Gastroesophageal sphincter (tissue), 4 donors: ENCODE measurements at places on chromosomes 1 and 21.

DNA sequence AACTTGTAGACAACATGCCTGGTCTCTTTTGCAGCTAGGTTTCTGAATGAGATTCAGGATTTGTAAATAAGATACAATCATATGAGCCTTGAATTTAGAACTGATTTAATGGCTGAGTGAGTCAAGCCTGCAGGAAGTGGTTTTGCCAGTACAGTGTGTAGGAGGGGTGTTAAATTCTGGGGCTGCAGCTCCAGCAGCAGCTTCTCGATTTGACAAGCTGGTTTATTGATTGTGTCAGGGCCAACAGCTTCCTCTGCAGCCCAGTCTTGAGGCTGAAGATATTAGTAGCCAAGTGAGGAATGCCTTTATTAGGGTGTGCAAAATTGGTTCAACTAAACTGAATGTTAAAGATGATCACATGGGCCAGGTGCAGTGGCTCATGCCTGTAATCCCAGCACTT, 11.5 kb upstream of the PLA2G5 start:
- ATAC-seq: no peak

DNA sequence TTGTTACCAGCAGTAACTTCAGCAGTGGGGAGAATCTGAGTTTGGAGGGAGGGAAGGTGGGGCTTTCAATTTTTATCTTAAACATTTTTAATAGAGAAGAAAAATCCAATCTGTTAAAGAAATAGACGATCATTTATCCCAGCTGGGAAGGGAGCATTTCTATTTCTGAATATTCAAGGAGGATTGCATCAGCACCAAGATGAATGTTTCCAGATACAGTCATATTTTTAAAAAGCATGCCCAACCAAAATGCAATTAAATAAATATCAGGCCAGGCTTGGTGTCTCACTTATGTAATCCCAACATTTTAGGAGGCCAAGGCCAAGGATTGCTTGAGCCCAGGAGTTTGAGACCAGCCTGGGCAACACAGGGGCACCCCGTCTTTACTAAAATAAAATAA, 1.7 kb upstream of the ATP1A4 start:
- no peak for ATAC-seq

- ATAC-seq: no peak
These were observed 90.2 kb downstream of the ESRRG start for GRCh38 chr1:216632980-216633379.

- ATAC-seq: no peak
These were observed 73.0 kb downstream of the CCDC18 start for GRCh38 chr1:93253516-93253915.

- no peak for ATAC-seq
These were observed 144.5 kb downstream of the TTLL7 start for GRCh38 chr1:83854456-83854855.

GRCh38 chr21:37196847-37197246, 70.3 kb downstream of the VPS26C start:
- ATAC-seq: no peak

GRCh38 chr1:119981986-119982815, 85.9 kb upstream of the ADAM30 start:
- no peak for ATAC-seq

GRCh38 chr1:109490934-109491302, 3.0 kb upstream of the CYB561D1 start:
- no peak for ATAC-seq

- ATAC-seq: no peak
These were observed at the start of gene TSPEAR for GRCh38 chr21:44711327-44712202. Gene TSPEAR, minus strand, starts transcription at chr21:44711572. Its CDS starts 58 bp downstream, at chr21:44711514.

DNA sequence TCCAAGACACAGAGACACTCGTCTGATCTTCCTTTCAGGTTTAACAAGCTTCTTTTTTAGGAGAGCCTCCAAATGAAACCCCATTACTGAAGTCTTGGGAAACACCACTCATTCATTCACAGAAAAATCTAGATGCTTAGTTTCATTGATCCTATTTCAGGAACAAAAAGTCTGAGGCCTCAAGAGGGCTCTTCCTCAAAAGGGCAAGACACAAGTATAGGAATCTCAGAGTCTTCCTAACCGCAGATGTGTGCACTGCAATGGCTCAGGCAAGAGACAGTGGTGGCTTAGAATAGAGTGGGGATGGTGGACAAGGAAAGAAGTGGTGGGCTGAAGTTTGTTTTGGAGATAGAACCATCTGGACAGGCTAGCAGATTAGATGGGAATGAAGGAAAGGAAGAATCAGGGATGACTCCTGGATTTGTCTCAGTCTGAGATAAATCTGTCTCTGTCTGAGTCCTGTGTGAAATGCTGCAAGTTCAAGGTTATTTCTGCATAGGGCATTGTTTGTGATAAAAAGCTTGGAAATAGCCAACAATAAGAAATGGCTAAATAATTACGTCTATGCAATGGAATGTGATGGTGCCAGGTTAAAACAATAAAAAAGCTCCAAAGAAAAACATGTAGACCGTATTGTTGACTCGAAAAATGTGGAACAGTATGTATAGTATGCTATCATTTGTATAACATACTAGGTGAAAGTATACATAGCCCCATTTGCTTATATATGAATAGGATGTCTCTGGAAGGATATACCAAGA, 8.9 kb upstream of the CTSE start:
- no peak for ATAC-seq

- ATAC-seq: no peak
These were observed 31.8 kb upstream of the ENO1 start for GRCh38 chr1:8910331-8910730.

- no peak for ATAC-seq
These were observed 10.7 kb downstream of the LEPR start for GRCh38 chr1:65431111-65431705.

DNA sequence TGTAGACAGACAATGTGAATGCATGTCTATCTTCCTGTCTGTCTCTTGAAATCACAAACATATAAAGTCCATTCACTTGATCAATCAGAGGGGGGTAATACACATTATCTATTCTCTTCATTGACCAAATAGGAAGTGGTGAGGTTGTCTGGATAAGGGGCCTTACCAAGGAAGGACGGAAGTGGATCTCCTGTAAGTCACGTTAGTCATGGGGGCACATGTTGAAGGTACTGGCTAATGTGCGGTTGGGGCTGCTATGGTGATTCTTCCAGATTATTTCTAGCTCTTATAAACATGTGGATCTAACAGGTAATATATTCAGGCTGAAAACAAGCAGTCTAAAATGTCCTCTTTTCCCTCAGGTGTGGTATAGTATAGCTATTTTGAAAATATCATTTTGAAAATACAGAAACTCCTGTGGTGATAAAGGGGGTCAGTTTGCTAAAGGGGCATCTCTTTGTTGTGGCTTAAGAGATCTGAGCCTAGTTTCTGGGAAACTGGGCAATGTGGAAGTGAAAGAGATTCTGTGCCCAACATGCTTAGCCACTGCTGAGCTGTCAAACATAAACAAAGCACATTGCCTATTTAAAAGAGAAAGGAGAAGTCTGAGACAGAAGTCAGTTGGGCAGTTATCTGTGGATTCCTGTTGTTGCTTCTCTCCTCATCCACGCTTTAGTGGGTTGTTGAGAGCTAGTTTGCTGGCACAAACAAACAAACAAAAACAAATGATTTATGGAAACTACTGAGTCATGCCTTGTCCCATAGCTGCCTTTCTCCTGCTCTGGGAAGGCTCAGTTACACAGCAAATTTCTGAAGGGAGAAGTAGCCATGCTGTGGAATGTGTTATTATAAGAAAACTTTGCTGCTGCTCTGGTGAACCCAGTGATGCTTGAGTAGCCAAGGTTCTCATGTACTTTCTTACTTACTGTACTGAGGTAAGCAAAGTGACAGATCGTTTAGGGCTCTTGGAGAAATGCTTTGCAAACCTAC, 166.9 kb downstream of the HLX start:
- ATAC-seq: peak; percentile 43

GRCh38 chr1:55481634-55482033, 266.5 kb upstream of the USP24 start:
- no peak for ATAC-seq

DNA sequence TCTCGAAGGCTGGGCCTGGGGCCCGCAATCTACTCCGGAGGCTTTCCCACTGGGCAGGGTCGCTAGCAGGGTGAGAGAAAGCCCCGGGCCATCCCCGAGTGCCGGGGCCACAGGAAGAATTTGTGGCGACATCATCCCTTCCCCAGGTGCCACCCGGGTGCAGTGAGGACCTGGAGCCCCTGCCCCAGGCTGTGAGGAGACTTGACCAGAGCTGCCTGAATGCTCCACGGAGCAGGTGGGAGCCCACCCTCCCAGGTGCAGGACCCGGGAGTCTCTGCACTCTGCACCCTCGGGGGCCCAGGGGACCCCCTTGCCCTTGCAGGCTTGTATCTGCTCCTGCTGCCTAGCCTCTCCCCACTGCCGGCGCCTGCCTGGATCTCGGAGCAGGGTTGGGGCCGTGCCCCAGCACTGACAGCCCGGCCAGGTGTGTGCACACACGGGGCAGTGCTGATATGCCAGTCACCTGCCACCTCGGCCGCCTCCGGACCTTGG, 67.5 kb upstream of the RGS7 start:
- ATAC-seq: no peak

DNA sequence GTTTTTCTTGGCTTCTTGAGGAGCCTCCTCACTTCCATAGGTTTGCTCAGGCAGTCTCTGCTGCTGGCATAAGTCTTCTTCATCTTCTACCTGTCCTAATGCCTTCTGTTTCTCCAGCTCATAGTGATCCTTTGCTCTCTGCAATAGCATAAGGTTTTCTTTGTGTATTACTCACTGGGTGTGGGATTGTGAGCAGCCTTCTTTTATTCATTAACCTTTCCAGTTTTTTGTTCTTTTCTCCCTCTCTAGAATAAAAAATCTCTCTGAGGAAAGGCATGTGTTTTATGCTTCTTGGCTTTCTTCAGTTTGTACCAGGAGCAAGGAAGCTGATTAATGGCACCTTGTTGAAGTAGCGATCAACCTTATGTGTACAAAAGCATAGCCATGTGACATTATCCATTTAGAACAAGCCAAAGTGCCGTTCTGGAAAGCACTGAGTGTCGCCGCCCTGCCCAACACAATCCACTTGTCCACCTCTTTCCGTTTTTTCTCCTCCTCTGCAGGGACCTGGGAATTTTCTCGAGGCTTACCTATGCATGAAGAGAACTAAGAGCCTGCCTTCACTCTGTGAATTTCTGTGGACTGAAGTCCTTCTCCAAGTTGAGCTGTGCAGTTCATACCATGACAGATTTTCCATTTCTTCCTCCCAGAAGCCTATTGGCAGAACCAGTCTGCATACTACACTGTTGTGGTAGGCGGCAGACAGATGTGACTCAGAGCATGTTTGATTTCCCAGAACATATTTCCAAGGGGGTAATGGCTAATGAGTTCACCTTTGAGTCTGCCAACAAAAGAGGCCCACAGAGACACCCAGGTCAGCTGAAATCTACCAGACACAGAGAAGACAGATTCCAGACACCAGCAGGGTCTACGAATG, 39.0 kb downstream of the DPT start:
- no peak for ATAC-seq

DNA sequence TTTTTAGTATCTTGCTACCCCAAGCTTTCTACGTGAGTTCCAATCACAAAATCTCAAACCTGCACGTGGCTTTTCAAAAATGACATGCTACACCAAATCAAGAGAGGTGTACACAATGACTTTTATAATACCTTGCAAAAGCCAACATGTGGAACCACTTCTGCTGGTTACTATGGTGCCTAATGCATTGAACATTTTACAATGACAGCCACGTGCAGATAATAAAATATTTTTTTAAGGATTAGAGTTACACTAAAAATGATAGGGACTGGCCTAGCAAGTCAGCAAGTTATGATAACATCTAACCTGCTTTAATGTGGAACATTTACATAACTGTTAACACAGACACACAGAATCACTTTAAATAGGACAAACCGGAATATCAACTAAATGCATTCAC, 30.2 kb downstream of the EYA3 start:
- no peak for ATAC-seq

DNA sequence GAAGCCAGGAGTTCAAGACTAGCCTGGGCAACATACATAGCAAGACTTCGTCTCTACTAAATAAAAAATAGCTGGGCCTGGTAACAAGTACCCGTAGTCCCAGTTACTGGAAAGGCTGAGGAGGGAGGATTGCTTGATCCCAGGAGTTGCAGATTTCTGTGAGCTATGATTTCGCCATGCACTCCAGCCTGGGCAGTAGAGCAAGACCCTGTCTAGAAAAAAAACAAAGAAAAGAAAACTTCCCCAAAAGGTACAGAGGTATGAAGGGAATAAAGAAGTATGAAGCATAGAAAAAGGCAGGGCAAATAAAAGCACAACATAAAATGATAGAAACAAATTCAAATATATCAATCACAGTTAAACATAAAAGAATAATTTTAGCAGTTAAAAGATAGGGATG, 28.7 kb downstream of the RPRD2 start:
- ATAC-seq: no peak

DNA sequence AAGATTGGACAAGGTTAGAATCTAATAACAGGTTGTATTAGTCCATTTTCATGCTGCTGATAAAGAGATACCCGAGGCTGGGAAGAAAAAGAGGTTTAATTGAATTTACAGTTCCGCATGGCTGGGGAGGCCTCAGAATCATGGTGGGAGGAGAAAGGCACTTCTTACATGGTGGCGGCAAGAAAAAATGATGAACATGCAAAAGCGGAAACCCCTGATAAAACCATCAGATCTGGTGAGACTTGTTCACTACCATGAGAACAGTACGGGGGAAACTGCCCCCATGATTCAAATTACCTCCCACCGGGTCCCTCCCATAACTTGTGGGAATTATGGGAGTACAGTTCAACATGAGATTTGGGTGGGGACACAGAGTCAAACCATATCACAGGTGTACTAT, 22.9 kb upstream of the TTLL7 start:
- no peak for ATAC-seq

DNA sequence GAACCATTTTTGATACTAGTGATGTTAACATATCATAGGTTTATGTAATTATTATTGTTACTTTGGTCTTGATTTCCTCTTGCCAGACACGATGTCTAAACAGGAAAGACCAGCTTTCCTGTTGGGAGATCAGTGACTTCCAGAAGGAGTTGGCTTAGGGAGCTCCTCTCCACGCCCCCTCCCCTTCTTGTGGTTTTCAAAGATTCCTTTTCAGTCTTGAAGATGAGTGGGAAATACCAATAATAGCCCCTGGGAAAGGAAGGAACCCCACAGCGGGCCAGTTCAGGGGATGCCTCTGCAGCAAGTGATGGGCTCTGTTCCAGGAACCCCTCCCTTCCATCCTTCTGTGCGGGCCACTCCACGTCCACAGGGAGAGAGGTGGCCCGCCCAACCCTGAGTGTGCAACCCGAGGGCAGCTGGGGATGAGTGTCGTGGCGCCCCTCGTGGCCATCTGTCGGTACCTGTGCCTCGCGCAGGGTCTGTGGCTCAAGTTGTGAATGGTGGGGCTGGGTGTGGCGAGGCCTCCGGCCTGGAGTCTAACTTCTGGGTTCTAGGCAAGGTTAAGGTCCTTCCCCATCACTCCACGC, 65.7 kb downstream of the TLR5 start:
- no peak for ATAC-seq

- ATAC-seq: no peak
These were observed 49.8 kb downstream of the PGBD5 start for GRCh38 chr1:230376296-230376695.

GRCh38 chr1:172883387-172883791, 167.4 kb downstream of the TNFSF18 start:
- no peak for ATAC-seq

DNA sequence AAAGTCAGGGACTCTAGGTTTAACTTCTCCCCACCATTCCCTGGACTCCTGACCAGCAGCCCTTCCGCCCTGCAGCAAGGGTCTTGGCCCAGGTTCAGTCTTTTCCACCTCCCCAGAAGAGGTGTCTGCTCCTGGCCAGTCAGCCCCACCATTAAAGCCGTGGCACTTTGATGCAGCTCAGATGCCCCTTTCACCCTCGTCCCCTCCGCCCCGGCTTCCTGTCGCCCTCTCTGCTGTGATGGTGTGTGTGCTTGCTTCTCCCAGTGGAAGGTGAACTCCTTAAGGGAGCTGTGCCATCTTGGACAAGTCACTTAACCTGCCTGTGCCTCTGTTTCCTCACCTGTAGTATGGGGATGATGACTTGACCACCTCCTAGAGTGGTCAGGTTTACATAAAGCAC, 17.8 kb upstream of the TTC4 start:
- no peak for ATAC-seq
